ENCODE measurements at places on chromosomes 2 and 18.
A peak's percentile ranks its signal among the peaks of the same experiment; 100 is the strongest.

- no peak for DNase-seq
Measured at GRCh38 chr2:134952608-134953007, 34.0 kb downstream of the CCNT2 start.

DNA sequence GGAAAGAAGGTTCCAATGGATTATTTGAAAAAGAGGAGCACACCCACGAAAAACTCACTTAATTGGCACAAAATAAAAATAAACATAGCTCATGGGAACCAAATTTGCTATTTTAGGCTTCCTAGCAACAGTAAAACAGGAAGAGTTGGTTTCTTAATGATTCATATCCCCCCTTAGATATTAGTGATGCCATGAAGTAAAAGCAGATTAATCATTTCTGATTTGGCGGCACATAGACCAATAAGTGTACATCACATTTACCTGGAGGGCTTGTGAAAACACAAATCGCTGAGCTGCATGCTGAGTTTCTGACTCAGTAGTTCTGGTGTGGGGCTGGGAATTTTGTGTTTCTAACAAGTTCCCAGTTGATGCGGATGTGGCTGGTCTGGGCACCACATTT lies 260.4 kb downstream of the SLC4A3 start:
- DNase-seq, result no peak

- peak; percentile 98 for DNase-seq
Measured at GRCh38 chr2:86105252-86105968, at the start of gene POLR1A. TSS of gene POLR1A (minus strand) at chr2:86105886. CDS start at chr2:86105776, 110 bp downstream.

GRCh38 chr2:229765721-229766120 lies 51.4 kb upstream of the DNER start:
- no peak for DNase-seq

DNA sequence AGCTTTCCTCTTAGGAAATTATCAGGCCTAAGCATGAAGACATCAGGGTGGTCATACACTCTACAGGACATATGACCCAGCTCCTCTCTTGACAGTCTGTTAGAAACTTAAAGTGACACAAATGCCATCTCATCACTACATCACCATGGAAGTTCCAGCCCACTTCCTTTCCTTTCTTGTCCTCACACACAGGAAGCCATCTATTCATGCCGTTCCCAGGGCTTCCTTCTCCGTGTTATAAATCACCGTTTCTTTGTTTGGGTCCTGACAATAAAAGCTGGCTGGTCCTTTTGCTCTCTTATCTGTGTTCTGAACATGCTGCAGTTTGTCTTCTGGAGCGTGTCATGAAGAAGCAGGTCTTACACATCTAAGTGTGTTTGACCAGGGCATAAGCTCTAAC lies 692.1 kb upstream of the CELF4 start:
- no peak for DNase-seq

DNA sequence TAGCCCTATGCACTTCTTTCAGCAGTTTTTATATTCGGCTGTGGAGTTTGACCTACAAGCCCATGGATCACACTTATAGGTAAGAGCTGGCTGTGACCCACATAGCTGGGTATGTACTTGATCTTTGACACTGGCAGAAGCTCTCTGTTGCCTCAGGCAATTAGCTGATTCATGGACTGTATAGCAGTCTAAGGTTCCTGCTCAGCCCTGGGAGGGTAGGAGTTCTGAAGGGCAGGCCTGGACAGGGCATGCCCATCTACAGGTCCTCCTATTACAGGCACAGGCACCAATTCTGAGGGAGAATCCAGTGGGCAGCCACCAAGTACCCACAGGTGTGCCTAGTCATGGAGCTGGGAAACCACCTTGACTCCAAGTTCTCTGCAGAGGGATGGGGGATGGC lies 301.8 kb upstream of the GALNT5 start:
- DNase-seq, result no peak

GRCh38 chr2:216491793-216492596 lies 6.6 kb upstream of the RPL37A start:
- no peak for DNase-seq

DNA sequence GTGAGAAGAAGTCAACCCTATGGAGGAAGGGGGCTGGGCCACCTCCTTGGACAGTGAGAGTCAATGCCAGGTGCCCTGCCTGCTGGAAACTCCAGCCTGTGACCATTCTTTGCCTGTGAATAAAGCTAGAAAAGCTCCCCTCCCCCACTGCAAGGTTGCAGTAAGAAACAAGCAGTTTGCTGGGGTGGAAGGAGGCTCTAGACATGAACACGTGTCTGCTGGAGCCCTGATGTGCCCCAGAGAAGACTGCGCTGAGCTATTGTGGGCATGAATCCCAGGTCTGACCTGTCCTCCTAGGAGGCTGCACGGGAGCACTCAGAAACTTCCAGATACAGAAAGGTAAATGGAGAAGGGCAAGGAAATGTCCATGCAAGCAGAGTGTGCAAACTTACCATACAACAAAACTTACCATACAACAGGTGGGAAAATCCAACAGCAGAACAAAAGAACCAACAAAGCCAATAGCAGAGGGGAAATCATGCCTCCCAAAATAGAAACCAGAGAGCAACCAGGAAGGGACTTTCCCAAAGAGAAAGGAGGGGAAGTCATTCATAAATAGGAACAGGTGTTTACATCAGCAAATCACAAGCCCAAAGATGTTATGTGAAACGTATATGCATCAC lies 278.7 kb downstream of the BCL2 start:
- DNase-seq, result no peak

DNA sequence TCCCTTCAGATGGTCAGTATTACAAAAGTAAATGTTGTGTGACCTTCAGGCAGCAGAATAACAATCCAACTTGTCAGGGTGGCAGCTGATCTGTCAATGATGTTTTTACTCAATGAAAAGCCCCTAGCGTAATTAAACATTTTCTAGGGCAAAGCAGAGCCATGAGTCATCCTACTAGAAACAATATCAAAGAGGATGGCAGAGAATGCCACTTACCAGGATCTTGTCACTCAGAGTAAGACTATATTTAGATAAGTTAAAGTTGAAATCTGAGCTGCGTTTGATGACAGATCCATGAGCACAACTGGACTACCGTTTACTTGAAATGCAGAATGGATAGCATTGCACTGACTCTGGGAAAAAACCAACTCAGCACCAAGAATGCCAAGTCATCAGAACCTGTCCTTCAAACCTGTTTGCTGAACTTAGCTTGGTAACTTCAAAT lies 612.6 kb upstream of the ACVR2A start:
- DNase-seq, result no peak

DNA sequence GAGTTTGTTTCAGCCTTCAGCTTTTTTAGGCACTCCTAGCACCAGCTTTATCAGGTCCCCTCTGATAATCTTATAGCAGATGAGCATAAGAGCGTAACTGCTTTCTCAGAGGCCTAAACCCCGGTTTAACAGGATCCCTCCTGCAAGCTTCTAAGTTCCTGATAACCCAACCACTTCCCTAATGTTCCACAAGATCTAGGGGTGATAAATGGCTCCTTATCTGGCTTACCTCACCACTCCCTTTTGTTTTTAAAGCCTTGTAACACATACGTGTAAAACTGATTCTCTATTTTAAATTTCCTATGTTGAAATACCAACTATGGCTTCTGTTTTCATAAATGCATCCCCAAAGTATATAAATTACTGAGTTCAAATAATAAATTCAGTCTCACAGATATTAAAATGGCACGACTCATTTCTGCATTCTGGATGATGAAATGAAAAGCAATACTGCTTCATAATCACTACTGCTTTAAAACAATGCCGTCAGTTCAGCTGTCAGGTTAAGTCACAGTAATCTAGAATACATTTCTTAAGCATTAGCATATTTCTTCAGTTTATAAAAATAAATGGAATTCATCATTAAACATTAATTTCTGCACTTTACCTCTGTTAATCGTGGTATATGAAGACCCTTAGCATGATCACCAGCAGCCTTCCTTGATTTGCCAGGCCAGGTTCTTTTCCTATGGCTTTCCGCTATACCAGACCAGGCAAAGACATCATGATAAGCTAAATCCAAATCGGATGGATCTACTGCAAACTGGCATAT lies 126.3 kb downstream of the C2orf74 start:
- DNase-seq, result peak; percentile 32

- no peak for DNase-seq
Measured at GRCh38 chr2:46535896-46536295, 56.5 kb downstream of the TMEM247 start.

- no peak for DNase-seq
Measured at GRCh38 chr2:86138736-86139625, 32.9 kb downstream of the PTCD3 start.

GRCh38 chr2:209577376-209578357 lies 153.8 kb downstream of the MAP2 start:
- peak; percentile 3 for DNase-seq

DNA sequence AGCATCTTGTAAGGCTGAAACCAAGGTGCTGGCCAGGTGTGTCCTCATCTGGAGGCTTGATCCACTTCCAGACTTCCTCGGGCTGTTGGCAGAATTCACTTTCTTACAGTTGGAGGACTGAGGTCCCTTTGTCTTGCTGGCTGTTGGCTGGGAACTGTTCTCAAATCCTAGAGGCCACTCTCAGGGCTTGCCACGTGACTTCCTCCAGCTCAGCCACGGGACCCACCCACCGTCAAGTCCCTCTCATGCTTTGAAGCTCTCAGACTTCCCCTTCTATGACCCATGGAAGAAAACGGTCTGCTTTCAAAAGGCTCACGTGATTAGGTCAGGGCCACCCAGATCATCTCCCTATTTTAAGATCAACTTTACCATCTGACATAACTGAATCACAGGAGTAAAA lies 77.1 kb downstream of the SMAD4 start:
- no peak for DNase-seq

- DNase-seq, result no peak
Measured at GRCh38 chr18:41269294-41269693, 685.7 kb upstream of the PIK3C3 start.

GRCh38 chr2:27427863-27428212 lies 593 bp upstream of the NRBP1 start:
- no peak for DNase-seq

DNA sequence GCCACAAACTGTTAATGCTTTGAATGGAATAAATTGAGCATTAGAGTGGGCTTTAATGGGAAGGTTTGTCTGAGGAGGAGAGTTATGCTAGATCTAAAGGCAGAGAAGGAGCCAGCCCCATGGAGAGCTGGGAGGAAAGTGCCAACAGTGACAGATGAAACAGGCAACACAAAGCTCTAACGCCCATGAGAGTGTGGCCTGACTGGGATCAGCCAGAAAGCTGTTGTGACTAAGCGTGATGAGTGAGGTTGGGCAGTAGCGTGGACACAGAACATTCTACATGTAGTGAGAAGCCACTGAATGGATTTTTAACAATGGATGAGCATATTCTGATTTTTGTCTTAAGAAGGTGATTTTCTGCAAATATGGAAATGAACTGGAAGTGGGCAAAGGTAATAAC lies 185.3 kb upstream of the SIX2 start:
- DNase-seq, result no peak

DNA sequence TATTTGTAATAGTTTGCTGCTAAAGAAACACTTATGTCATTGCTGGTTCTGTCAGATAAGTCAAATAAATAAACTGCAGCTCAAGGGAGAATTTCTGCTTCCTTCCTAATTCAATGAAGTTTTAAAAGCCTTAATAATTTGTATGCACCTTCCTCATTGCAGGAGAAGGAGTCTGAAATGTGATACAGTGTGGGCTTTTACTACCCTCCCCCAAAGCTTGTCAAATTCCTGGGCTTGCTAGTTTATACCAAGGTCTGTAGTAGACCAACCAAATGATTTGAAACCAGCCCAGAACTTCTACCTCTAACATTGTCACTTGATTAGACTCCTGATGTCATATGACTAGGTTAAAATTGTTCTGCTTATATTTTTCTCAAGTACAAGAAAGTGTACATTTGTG lies 131.8 kb downstream of the DTNA start:
- DNase-seq, result no peak

DNA sequence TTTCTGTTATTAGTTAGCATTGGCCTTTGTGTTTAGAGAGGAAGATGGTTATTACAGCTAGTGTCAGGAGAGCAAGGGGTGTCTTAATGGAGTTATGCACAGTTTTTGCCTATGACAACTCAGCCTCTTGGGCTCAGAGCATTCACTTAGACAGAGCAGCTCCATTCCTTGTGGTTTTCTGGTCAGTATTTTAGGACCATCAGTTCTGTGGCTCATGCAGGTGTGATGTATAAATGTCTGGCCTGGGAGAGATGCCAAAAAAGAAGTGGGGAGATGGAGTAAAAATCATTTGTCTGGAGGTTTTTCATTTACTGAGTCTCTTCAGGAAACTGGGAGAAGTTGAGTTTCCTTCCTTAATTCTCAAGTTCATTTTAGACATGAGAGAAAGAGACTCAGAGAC lies 79.7 kb downstream of the PRKCE start:
- no peak for DNase-seq

GRCh38 chr2:240906141-240906910 lies at the start of gene CROCC2:
TSS of gene CROCC2 (plus strand) at chr2:240906336. CDS start at chr2:240906514, 178 bp downstream.
- peak; percentile 30 for DNase-seq

- peak; percentile 38 for DNase-seq
Measured at GRCh38 chr2:24926602-24927252, 6.7 kb upstream of the ADCY3 start.

DNA sequence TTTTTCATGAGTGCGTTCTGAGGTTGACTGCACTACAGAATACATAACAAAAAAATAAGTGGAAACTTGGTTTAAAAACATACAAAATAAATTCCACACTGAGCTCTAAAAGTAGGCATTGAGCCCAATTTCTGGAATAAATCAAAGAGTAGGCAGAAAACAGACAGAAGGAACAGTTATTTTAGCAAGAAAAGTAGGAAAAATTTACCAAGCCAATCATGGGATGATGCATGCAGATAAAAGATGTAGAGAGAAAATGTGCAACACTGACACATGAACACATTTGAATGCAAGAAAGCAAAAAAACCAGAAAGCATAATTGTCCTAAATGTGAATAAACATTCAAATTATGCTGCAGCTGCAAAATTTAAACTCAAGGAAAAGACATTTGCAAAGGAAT lies 308.3 kb downstream of the DLGAP1 start:
- no peak for DNase-seq

DNA sequence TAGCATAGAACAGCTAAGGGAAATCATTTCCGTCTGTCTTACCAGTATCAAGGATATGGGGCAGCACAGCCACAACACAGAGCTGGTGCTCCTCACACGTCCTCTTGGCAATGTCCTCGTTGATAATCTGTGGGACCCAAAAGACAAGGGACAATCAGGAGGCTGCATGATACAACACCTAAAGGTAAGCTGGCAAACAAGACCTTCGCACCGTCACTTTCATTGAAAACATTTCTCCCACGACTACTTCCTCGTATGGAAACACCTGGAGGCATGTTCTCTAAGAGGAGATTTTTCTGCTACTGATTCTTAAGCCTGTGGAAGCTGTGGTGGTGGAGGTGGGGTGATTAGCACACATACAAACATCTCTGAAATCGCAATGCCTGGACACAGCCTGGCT lies 23.7 kb downstream of the PDIA6 start:
- DNase-seq, result peak; percentile 76

GRCh38 chr2:11613297-11613696 lies 56.7 kb downstream of the NTSR2 start:
- no peak for DNase-seq

- no peak for DNase-seq
Measured at GRCh38 chr2:9266711-9267110, 60.1 kb downstream of the ASAP2 start.
